GM12891 (cell line): ENCODE measurements at places on chromosomes 16 and 17.

DNA sequence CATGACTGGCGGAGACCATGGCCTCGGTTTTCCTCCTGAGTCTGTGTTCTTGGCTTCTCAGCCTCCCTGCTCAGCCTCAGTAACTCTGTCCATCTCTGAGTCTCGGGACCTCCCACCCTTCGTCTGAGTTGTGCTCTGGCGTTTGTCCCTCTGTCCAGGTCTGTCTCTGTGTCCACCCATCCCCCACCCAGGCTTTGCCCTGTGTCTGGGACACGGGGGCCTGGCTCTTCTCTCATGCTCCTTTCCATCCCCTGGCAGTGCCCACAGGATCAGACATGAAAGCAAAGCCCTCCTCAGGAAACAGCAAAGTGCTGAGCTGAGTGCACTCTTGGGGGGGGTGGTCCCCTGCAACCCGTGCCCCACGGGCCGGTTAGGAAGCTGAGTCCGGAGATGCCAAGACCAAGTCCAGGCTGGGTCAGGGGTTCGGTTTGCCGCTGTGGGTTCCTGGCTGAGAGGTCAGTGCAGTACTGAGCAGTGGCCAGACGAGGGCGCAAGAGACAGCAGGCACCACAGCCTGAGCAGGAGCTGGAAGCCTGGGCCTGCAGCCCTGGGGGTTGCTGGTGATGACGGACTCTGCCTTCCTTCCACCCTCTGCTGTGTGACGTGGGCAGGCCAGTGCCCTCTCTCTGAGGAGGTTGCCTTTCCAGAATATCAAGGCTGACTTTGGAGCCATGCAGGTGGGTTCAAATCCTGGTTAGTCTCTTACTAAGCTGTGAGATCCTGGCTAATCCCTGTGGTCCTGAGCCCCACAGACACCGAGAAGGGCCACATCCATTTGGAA is 2.5 kb downstream of the P2RX1 start:
- DNase-seq: peak; percentile 85

DNA sequence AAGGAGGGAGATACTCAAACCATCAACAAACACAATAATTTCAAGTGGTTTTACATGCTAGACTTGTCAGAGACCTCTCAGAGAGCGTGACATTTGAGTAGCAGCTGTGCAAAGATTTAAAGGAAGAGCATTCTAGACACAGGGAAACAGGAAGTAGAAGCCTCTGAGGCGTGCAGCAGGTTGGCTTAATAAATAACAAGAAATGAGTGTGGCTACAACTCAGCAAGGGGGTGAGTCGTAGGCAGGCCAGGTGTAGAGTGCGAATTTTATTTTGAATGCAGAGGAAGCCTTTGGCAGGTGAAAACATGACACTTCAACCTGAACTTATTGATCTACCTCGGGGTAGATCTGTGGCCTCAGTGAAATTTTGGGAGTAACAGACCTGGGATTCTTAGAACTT is 73.2 kb upstream of the MRTFB start:
- DNase-seq: peak; percentile 39

GRCh38 chr17:63841350-63842172 is 924 bp downstream of the SMARCD2 start:
- no peak for DNase-seq

DNA sequence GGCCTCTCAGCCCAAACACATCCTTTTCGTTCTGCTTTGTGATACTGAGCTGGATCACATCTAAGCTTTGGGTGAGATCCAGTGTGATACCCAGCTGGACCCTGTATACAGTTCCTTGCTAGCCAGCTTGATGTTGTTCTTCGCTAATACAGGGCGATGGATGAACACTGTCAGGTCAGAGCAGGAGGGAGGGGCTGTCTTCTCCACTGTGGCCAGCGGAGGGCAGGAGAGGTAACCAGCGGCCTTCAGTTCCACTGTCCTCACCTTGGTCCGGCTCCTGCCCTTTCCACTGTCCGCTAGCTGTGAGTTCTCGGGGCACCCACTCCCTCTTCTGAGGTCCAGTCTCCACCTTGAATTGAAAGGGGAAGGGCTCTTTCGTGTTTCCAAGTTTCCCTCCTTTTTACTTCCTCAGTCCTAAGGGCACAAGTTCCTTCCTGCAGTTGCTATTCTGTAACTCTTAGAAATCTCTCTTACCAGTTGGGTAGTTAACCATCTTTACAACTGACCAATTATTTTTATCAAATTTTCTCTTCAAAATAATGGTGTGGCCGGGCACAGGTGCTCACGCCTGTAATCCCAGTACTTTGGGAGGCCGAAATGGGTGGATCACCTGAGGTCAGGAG is 3.0 kb upstream of the ZNF213 start:
- peak; percentile 5 for DNase-seq

DNA sequence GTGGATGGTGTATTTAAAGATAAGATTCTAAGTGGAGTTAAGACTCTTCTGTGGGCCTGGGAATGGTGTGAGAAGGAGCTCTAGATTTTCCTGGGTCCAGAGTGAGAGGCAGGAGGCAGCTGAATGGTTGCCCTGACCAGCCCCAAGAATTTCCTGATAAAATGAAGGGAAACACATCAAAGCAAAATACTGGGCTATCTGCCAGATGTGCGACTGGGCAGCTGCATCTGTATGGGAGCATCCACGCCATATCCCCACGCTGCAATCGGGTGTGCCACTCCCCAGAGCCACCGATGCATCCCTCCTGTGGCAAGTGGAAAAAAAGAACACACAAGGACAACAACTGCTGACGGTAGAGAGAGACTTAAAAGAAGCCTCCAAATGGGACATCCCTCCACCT is 84.3 kb upstream of the COX10 start:
- no peak for DNase-seq

- no peak for DNase-seq
Observed at GRCh38 chr17:39051001-39051585, 83.9 kb upstream of the FBXO47 start.

DNA sequence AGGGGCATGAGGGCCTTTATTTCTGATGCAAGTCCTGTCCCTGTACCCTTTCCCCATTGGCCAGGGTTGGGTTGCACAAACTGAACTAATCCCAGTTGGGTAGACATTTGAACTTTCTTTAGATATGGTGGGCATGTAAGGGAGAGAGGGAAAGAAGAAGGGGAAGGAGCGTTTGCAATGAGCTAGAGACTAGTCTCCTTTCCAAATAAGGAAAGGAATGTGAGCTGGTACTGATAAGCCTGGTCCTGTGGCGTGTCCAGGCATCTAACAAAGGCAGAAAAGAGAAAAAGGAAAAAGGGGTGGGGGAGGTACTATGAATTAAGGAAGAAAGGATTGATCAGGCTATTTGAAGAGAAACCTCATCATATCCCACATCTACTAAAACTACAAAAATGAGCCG is 20.3 kb downstream of the CHMP6 start:
- no peak for DNase-seq

GRCh38 chr17:78026381-78026780 is 67.9 kb downstream of the TNRC6C start:
- DNase-seq: no peak

DNA sequence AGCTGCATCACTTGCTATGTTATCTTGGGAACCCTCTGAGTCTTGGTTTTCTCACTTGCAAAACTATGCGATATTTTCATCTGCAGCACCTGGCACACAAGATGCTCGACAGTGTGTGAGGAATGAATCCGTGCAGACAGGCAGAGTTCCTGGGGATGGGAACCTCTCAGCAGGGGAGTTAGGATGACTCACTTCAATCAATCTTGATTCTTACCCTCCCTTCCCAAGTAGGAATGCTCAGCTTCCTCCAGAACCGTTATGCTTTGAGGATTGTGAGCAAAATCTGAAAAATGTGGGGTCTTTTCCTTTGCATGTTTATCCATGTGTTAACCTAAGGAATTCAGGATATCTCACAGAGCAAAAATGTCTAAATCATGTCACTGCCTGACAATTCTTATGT is 68.9 kb upstream of the HNF1B start:
- no peak for DNase-seq

DNA sequence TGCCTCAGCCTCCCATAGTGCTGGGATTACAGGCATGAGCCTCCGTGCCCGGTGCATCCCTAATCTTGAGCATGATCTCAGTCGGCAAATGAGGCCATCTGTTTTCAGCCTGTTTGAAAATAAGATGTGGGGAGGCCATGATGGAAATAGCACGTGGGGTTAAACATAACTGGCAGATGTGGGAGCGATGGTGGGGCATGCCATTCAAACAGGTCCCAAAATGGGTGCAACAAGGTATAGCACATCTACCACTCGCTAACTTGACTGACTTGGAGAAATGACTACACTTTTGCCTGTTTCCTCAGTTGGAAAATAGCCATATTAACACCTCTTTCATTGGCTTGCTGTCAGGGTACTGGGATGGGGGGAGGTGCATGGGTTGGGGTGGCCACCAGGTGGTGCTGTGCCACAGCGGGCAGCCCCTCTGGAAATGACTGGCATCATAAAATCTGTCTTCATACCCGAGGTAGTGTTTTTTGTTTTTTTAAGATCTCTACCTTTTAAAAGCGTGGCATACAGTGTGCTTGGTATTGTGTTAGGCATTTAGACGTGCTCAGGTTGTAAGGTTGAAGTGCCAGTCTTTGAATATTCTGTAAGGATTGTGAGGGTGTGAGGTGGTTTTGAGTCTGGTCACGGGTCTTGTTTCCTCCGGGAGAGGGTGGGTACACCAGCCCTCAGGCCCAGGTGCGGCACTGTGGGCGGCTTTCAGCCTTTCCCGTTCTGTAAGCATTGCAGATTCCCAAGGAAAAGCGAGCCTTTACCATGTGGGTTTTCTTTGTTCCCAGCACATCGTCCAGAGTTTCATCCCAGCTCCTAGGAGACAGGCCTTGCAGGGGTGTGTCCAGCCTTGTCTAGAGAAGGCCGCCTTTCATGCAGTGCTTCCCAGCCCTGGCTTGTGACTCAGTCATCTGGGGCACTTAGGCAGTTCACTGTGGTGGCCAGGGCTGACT is 2.9 kb upstream of the TTYH2 start:
- DNase-seq: peak; percentile 67

DNA sequence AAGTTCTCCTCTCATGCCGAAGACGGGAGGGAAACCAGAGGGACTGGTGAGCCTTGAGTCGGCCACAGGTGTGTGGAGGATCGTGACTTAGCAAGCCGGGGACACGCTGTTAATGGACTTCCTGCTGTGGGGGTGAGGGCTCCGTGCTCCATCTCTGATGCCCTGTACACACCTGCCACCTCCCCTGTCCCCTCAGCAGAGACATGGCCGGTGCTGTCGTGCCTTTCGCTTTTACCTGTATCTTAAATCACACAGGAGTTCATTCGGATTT is 75.9 kb upstream of the ZNF750 start:
- no peak for DNase-seq

- peak; percentile 81 for DNase-seq
Observed at GRCh38 chr17:39621523-39622379, 5.0 kb upstream of the PPP1R1B start.

- no peak for DNase-seq
Observed at GRCh38 chr17:82175951-82176350, 36.7 kb downstream of the CCDC57 start.

GRCh38 chr16:8370374-8371270 is 219.7 kb downstream of the TMEM114 start:
- no peak for DNase-seq

- no peak for DNase-seq
Observed at GRCh38 chr16:57284952-57285363, 486 bp upstream of the PLLP start.

GRCh38 chr16:59988591-59988990 is 1254.5 kb upstream of the GOT2 start:
- DNase-seq: no peak

DNA sequence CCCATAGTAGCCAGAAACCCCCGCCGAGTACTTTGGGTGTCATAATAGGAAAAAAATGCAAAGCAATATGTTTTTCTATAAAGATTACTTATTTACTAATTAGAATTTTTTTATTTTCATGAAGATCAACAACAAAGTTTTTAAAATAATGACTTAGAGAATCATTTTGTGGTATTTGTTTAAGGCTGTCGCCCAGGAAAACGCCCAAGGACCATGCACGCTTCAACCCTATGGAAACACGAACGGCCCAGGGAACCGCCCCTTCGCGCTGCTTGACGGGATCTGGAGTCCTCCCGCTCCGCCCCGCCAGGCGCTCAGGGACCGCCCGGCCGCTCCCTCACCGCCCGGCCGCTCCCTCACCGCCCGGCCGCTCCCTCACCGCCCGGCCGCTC is 408 bp upstream of the KPNA2 start:
- no peak for DNase-seq

- DNase-seq: no peak
Observed at GRCh38 chr16:29314292-29314934, 92.1 kb downstream of the NPIPB11 start.

DNA sequence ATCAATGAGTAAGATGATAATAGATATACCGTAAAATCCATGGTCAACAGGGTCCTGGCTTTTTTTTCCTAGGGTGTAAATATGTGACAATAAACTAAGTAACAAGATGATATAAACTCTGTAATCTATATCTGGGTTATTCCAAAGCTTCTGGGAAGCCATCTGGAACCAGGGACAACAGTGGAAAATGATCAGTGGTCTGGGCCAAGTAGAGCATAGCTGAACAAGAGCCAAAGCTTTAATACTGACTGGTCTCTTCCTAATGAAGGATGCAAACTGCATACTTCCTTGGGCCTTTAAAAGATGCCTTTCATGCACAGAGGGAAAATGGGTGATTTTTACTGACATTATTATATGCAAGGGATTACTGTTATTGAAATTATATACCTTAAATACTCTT is 8.9 kb downstream of the CA10 start:
- DNase-seq: no peak

- DNase-seq: no peak
Observed at GRCh38 chr16:10386517-10387100, 748 bp downstream of the ATF7IP2 start.

- no peak for DNase-seq
Observed at GRCh38 chr16:87066133-87067002, 250.8 kb downstream of the C16orf95 start.

DNA sequence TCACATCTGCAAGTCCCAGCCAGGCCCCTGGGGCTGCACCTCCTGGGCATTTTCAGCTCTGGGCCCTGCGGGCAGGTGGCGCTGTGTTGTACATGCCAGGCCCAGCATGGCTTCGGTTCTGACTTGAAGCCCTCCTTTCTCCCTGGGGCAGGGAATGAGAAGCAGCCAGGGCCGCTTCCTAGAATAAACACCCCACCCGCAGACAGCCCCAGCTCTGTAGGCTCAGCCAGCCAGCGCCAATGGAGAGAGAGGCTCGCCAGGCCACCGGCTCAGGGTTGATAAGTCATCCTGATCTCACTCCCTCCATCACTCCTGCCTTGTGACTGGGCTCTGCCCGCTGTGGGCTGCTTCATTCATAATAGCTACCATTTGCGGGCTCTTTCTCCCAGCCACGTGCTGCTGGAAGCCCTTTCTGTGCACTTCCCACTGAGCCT is 6.0 kb upstream of the GLIS2 start:
- no peak for DNase-seq

- DNase-seq: no peak
Observed at GRCh38 chr17:34542700-34543336, 36.6 kb upstream of the TMEM132E start.
